ENCODE measurements at places on chromosomes 6 and 20.

DNA sequence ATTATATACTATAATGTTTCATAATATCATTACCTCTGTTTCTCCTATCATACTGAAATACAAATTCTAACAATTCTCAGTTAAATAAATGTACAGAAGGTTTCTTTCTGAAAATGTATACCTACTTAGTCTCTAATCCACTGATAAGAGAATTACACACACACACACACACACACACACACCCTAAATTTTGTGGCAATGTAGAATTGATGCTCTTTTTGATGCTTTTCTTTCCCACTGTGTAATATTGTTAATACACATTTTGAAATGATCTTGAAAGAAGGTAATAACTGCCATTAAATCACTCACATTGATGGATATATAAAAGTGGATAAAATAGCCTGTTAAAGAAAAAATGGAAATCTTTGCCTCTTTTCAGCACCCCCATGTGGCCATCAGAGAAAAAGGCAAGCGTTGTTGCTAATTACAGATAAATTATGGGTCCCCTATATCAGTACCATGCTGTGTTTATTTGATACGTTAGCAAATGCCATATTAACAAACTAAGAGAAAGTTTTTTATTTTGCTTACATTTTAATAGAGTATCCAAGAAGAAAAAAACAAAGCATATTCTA, 76.6 kb upstream of the VGLL2 start:
- no peak for DNase-seq

DNA sequence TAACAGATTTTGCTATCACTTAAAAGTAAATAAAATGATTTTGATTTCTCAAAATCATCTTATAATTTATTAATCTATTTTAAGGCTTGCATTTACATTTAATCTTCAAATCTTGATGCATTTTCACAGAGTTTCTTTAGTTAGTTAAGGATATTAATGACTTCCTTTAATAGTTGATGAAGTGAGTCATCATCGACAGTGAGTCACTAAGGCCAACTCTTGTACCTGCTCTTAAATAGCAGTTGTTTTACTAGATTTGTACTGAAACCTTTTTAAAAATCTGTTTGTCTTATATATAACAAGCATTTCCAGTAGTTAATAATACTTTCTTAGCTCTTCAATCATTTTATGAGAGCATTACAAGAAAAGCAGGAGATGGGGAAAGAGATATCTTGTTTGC, 191.7 kb downstream of the ESR1 start:
- DNase-seq = peak; percentile 5

GRCh38 chr20:35283441-35284266, 918 bp downstream of the EIF6 start:
- peak; percentile 41 for DNase-seq

- no peak for DNase-seq
These were observed 88.1 kb downstream of the CEP162 start for GRCh38 chr6:84139311-84139710.

DNA sequence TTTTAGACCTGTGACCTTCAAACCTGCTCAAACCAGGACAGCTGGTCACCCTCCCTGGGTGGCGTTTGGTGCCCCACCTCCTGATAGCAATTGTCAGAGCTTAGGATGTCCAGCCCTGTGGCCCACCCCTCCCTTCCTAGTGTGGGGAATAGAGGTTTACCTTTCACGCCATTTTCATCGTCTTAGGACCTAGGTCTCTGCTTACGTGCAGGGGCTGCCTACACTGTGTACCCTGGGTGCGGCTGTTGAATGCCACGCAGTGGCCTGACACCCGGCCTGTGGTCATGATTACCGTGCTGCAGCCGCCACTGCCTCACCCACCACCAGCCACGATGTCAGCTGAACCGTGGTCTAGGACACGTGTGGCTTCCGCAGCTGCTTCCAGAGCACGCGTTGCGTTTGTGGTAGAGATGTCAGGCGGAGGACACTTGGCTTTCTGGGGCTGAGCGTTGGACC, 157.3 kb downstream of the DTNBP1 start:
- DNase-seq = no peak

- DNase-seq = peak; percentile 69
These were observed 5.1 kb upstream of the TCEA2 start for GRCh38 chr20:64057628-64058498.

Measured in suppressor macrophage treated with lipopolysaccharide for 1 hour (primary cell).